ENCODE measurements at places on chromosomes 6 and 20.
A peak's percentile ranks its signal among the peaks of the same experiment; 100 is the strongest.

DNA sequence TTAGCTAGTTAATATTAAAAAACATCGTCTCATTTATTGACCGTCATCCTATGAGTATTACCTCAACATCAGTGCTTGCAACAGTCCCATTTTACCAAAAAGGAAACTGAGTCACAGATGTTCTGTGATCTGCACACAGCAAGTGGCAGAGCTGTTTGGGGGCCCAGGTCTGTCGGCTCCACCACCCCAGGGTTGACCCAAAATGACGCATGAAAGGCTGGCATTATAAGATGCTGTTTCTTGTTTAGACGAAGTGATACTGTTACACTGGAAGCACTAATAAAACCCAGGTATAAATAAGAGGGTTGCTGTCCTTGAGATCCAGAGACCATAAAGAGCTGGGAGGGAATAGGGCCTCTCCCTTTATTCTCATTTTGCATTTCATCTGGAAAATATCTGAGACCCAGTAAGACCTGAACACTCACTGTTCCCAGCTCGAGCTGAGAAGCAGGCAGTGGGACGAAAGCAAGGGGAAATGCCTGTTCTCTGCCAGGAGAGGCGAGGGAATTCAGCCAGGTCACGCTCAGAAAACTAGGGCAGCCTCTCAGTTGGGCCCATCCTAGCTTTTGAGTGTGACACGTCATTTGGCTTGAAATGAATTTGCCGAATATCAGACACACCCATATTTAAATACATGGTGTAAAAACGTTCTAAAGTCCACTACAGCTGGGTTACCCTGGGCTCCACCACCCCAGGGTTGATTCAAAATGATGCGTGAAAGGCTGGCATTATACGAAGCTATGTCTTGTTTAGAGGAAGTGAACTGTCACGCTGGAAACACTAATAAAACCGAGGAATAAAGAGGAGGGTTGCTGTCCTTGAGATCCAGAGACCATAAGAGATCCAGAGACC, 1.4 kb upstream of the MICAL1 start:
- DNase-seq: no peak

- no peak for DNase-seq
These were observed 92.7 kb upstream of the SIRPA start for GRCh38 chr20:1802385-1803060.

GRCh38 chr6:82072751-82073150, 174.8 kb downstream of the IBTK start:
- DNase-seq: no peak

DNA sequence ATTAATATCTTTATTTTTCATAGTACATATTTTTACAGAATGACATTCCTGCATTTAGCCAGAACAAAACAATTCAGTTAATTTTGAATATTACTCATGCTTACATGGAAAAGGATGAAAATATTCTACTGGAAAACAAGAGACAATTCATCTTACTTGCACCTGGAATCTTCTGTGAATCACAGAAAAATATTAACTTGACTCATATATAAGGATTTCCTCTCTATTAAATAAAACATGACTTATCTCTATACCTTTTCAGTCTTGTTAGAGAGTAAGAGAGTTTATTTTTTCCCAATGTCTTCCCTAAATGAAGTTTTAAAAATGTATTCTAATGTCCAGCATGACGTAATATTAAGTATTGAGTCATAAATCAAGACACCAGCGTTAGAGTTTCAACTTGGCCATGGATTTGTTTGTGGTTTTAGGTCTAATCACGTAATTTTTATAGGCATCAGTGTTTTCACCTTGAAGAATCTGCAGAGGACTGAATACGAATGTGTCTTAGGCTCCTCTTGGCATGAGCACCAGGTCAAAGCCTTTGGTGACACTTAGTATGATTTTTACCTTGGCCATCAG, 445.1 kb upstream of the JAG1 start:
- DNase-seq: no peak

GRCh38 chr20:22861990-22862389, 173.1 kb upstream of the SSTR4 start:
- DNase-seq: no peak

- no peak for DNase-seq
These were observed 104.9 kb downstream of the TCP11 start for GRCh38 chr6:35036059-35036827.

GRCh38 chr6:134402372-134402984, 84.6 kb upstream of the SGK1 start:
- peak; percentile 37 for DNase-seq

DNA sequence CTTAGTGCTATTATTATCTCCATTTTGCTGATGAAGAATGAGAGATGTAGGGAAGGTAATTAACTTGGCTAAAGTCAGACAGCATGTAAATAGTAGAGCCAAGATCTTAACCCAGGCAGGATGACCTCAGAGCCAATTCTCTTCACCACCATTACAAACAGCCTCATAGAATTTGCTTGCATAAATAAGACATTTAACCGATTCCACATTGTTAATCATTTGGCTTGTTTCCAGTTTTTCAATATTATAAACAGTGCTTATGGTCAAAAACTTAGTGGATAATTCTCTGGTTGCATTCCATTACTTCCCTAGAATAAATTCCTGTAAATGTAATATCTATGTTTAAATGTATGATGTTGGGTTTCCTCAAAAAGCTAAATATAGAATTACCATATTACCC, 19.1 kb upstream of the PRDM1 start:
- DNase-seq: no peak

Measured in activated T-cell treated with anti-CD3 and anti-CD28 coated beads for 4 hours (primary cell).